ENCODE measurements at places on chromosomes 2 and 18.

- no peak for DNase-seq
These were observed 177.4 kb downstream of the CAPN13 start for GRCh38 chr2:30629866-30630265.

DNA sequence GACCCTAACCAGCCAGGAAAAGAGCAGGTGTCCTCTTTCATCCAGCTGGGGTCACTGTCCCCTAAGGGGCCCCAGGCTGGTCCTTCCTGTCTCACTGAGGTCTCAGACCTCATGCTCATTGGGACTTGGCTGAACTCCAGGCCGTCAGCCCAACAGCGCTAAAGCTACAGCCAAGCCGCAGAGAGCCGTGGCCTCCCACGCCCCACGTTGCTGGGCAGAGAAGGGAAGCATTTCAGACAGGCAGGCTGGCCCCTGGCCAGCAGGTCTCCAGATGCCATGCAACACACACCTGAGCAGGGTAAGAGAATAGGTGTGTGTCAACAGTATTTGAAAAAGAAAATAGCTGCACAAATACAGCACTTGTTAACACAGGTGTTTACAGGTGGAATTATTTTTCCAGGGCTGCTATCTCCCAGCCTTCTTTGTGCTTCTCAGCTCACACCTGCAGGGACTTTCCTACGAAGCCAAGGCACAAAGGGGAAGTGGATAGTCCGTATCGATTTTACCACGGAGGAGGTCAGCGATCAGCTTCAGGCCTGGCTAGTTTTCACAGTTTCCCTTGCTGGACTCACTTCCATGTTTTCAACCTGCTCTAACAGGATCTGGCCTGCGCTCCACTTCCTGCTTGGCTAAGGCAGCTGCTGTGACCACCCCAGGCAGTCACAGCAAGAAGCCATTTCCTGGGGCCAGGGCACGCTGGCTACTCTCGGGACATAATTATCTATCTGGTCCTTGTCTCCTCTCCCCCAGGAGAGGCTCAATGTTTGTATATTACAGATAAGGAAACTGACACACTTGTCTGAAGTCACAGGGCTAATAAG, 156.1 kb upstream of the ID2 start:
- no peak for DNase-seq

- DNase-seq, result no peak
These were observed 58.6 kb downstream of the FN1 start for GRCh38 chr2:215377283-215377682.

DNA sequence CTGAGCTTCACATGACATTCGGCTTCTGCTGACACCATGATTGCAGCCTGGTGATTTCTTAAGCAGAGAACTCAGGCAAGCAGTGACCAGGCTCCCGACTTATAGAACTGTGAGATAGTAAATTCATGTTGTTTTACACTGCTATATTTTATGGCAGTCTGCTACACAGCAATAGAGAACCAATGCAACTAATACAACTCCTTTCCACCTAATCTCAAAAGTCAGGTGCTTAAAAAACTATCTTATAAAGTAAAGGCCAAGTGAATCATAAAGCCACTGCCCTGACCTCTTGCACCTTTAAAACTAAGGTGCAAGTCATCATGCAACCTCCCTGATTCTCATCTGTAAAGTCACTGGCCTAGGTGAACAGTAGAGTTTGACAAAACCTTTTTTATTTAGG, 95.3 kb upstream of the GLS start:
- no peak for DNase-seq

GRCh38 chr2:74822771-74823566, 11.0 kb upstream of the HK2 start:
- no peak for DNase-seq

GRCh38 chr18:598124-598589, 1.4 kb downstream of the CLUL1 start:
- no peak for DNase-seq

GRCh38 chr2:9144617-9145016, 62.0 kb upstream of the ASAP2 start:
- no peak for DNase-seq

GRCh38 chr2:19775315-19775714, 126.5 kb downstream of the TTC32 start:
- no peak for DNase-seq

- no peak for DNase-seq
These were observed 130.8 kb upstream of the HS6ST1 start for GRCh38 chr2:128449226-128450061.

- DNase-seq, result no peak
These were observed 41.5 kb downstream of the TGFA start for GRCh38 chr2:70511971-70512729.

- no peak for DNase-seq
These were observed 23.3 kb upstream of the NFATC1 start for GRCh38 chr18:79372461-79372860.

GRCh38 chr2:134246154-134246874, 7.6 kb upstream of the MGAT5 start:
- no peak for DNase-seq

GRCh38 chr2:212141499-212141898, 397.1 kb downstream of the ERBB4 start:
- no peak for DNase-seq

DNA sequence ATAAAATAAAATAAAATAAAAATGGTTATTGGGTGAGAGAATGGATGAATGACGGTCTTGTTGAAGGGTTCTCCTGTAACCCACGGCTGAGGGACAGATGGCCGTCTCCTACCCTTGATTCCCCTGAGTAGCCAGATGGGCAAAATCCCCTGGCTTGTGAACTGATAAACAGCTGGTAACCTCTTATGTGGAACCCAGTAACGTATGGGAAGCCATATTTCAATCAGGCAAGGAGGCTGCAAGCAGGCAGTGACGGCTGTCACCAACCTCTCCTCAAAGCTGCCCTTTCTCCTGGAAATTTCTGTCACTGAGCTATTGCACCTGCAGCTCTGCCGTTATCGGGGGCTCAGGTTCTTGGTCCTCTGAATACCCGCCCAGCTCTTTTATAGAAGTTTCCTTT, 165.3 kb upstream of the SMAD2 start:
- DNase-seq, result no peak

DNA sequence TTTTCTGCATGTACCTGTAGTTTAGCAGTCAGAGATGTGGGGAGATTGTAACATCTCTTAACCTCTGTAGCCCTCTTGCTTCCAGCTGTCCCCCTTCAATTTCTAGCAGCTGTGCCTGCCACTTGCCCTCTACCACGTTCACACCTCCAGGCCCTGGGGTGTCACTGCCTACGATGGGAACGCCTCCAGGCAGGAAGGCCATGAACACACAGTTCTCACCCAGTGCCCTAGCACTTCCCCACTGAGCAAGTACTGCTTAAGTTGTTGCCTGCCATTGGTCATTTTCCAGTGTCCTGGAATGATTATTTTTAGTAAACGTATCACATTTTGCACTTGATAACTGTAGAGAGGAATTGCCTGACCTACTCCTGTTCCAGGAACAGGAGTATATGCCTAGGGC, 77.1 kb upstream of the B3GNT7 start:
- DNase-seq, result no peak

DNA sequence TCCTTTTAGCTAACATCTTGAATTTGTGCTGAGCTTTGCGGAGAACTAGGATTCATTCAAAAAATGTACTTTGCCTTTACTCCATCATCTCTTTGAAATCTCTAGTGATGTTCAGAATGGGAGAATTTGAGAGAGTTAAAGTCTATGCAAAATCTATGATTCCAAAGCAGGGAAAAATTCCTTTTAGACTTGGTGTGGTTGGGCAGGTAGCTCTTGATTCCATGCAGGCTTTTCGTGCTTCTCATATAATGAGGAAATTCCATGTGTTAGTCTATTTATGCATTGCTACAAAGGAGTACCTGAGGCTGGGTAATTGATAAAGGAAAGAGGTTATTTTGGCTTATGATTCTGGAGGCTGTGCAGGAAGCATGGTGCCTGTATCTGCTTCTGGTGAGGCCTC, 258.9 kb upstream of the EPHA4 start:
- DNase-seq, result no peak

DNA sequence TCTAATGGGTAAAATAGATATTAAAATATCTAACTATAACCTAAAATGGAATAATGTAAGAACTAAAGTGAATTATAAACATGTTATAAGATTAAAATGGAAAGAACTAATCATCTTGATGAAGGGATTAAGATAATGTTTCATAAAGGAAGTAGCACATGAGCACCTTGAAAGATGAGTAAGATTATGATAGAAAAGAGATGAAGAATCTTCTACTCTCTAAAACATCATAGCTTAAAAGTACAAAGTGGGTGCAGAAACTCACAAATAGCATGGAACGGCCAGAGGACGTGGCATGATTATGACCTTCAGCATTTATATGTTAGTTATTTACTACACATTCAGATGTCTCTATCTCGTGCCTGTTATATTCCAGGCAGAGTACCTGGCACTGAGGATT, 76.2 kb upstream of the COL5A2 start:
- no peak for DNase-seq

- no peak for DNase-seq
These were observed 270.3 kb upstream of the PARD3B start for GRCh38 chr2:204274991-204275390.

DNA sequence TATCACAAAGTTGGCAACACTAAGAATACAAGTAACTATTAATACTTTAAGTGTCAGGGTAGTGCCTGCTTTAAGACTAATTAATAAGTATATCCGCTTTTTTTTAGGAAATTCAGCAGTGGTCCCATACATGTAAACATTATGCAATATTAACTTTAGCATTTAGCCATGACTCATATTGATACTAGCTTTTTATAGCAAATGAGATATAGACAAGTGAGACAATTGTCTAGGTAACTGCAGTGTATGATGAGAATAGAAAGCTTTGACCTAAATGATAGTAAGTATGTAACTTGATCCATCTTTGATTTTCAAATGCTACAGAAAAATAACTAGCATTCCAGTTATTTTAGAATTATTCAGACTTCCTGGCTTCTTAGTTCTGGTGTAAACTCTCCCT, 27.4 kb upstream of the VRK2 start:
- no peak for DNase-seq

DNA sequence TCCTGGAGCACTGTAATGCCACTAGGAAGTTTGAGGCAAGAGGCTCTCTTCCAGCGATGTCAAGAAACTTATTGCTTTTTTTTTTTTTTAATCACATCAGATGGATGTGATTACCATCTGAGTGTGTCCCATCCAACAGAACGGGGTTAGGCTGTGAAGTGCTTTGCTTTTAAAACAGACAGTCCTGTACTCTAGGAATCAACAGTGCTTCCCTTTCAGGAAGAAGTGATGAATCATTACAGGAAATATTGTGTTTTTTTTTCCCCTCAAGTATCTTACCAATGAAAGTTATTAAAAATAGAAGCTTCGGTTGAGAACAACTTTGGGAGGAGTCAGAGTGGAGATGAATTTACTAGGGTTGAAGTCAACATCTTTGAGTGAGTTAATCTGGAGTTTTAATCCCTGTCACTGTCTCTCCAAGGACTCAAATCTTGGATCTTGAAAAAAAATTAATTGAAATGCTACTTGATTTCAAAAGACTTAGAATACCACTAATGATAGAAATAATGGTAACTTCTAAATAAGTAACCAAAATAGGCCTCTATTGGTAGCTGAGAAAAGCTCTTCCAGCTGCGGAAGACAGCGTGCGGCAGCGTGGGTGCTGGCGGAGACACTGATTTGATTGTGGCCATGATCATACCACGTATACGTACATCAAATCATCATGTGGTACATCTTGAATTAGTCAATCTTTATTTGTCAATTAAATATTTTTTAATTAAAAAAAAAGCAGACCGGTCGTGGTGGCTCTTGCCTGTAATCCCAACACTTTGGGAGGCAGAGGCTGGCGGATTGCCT, 45.5 kb downstream of the GATA6 start:
- no peak for DNase-seq

GRCh38 chr2:172614932-172615331, 59.0 kb downstream of the PDK1 start:
- DNase-seq, result no peak

DNA sequence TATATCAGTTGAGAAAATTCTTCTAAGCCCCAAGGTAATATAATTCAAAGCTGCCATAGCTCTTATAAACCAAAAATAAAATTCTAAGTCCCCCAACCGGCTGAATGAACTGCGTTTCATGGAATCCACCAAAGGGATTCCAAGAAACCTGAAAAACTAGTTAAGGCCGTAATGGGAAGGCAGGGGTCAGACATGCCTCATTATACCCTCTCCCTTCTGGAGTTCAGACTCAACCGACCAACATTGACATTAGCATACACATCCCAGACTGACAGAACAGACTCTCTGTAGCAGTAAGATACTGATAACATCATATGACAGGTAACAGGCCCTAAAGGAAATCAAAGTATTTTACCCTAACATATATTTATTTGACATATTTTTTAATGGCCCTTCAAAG, 31.4 kb upstream of the PHLPP1 start:
- DNase-seq, result no peak

Data from iPS DF 6.9 (cell line).